SJSA1 (cell line): ENCODE measurements at places on chromosomes 4 and X.

- no peak for DNase-seq
These were observed 1.6 kb downstream of the SLITRK4 start for GRCh38 chrX:143634309-143634662.

DNA sequence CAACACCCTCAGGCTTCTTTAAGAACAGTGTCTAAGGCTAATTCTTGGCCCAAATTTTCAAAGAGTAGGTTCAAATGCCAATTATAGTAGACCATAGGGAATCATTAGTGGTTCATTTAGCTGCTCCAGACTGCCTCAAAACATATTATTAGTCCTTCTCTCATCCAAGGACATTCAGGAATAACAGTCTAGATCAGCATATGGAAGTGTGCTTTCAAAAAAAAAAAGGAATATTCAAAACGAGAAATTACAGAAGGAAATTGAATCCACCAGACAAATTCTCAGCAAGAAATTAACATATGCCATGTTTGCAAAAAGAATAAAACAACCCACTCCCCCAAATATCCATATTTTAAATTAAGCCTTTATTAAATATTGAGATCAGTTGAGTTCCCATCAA lies 293.1 kb downstream of the SMARCA1 start:
- no peak for DNase-seq

DNA sequence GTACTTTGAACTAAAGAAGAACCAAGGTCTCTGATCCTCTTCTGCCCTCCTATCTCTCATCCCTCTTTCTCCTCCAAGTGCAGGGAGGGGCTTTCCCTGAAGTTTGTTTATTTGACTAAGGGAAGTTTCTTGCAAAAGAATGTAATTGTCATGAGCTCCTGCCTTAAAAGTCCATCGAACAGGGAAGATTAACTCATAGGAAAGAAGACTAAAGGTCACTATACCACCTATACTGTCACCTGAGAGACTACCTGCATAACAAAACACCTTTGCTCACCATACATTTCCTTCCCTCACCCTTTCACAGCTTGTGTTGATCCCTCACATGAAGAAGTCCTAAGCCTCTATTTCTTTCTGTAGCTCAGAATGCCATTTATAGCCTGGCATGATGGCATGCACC lies 59.4 kb upstream of the C4orf54 start:
- DNase-seq = no peak

DNA sequence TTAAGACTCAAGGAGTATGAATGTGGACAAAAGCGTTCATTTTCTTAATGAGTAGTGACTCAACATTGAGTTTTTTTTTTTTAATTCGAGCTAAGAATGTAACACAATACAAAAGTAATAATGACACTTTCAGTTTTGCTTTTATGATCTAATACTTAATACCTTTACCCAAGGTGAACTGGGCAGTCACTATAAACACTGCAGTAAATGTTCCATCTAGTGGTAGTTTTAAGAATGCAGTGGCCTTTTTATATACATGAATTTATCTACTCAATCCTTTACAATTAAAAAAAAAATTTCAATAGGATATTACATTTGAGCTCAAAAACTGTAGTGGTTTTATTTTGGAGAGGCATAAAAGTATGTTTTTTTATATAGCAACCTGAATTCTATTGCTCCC lies 33.9 kb downstream of the PDK3 start:
- DNase-seq = no peak

GRCh38 chr4:56320293-56320692 lies 67.0 kb downstream of the AASDH start:
- no peak for DNase-seq

GRCh38 chrX:7552760-7553159 lies 290.2 kb upstream of the VCX start:
- DNase-seq = no peak

DNA sequence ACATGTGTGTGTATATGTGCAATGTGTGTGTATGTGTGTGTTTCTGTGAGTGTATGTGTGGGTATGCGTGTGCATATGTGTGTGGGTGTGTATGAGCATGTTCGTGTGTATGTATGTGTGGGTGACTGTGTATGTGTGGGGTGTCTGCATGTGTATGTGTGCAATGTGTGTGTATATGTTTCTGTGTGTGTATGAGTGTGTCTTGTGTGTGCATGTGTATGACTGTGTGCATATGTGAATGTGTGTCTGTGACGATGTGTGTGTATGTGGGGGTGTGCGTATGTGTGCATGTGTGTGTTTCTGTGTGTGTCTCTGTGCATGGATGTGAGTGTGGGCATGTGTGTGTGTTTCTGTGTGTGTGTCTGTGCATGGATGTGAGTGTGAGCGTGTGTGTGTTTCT lies 4.2 kb upstream of the ATP2B3 start:
- DNase-seq = no peak

DNA sequence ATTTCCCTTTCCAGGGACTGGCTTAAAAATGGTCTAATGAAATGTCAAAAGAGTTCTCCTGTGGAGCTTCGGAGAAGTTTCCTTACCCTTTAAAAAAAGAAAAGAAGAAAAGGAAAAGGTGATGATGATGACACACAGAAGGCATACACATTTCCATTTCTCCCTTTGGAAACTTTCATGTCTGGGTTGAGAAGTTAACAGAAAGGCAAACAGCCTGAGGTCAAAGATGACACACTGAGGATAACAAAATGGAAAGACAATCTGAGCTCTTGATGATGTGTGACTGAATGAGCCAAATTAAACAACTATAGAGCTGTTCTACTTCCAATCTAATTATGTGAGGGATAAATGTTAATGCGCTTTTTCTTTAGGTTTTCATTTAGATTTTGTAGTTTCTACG lies 32.2 kb downstream of the NFXL1 start:
- no peak for DNase-seq

DNA sequence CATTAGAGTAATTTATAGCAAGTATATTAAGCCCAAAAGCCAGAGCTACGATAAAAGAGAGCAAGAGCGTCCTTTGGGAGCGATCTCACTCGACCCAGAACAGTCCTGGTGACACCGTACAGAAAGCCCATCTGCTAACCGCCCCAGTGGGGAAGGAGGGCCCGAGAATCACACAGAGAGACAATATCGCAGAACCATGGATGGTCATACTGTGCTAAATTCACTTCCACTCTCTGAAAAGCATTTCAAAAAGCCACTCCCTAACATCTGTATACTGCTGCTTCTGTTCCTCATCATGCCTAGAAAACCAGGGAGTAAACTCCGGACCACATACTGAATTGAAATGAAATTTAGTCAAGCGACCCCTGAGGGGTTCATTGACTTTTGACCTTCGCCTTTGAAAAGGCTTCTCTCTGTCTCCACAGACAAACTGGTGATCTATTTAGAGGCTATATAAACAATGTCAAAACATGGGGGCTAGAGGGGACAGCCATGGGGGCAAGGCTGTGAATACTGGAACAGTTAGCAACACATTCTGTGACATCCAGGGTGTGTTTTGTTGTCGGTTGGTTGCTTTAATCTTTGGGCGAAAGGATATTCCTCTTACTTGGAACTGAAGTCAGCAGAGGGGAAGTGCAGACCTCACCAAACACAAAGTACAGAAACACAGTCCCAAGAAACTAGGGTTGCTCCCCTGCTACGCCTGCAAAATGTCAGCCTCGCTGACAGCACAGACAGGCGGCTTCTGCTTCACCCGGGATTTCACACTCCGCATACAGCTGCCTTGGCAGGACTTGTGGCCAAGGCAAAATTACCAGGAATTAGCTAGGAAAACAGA lies 129.0 kb upstream of the RASGEF1B start:
- DNase-seq = no peak

DNA sequence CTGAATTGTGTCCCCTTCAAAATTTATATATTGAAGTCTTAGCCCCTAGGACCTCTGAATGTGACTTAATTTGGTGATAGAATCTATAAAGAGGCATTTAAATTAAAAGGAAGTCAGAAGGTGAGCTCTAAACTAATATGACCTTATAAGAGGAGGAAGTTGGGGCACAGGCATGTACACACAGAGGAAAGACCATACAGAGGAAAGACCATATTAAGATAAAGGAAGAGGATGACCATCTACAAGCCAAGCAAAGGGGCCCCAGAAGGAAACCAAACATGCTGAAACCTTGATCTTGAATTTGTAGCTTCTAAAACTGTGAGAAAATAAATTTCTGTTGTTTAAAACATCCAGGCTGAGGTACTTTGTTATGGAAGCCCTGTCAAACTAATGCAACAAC lies 26.9 kb upstream of the CYBB start:
- no peak for DNase-seq

DNA sequence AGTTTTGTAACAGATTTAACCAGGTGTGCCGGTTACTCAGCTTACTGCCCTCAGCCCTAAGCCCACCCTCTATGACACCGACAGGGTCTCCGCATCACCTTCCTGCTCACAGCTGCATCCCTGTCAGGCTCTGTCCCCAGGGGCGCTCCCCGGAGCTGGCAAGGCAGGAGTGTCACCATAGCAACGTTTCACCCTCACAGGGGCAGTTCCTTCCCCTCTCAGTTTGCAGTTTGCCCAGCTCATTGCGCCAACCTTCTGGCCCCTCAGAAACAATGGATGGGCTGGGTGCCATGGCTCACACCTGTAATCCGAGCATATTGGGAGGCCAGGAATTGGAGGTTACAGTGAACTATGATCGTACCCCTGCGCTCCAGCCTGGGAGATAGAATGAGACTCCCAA lies 42.6 kb downstream of the RGS12 start:
- no peak for DNase-seq

DNA sequence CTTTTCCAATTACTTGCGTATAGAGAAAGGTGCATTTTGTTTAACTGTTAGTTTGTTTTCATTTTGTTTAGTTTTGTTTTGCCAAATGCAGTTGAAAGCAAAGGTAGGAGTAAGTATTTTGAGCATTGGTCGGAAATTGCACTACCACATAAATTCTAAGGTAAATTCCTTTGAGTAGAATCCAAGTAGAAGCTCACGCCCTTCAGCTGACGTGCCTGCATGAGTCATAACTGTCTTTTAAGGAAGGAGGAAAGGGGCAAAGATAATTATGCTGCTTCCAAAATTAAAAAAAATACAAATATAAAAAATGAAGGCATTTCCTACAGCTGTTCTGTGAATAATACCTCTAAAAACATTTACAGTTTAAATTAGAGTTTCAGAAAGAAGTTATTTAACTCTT lies 110.2 kb upstream of the MYOZ2 start:
- no peak for DNase-seq

GRCh38 chrX:150205011-150205410 lies 158.1 kb upstream of the MAMLD1 start:
- DNase-seq = no peak

DNA sequence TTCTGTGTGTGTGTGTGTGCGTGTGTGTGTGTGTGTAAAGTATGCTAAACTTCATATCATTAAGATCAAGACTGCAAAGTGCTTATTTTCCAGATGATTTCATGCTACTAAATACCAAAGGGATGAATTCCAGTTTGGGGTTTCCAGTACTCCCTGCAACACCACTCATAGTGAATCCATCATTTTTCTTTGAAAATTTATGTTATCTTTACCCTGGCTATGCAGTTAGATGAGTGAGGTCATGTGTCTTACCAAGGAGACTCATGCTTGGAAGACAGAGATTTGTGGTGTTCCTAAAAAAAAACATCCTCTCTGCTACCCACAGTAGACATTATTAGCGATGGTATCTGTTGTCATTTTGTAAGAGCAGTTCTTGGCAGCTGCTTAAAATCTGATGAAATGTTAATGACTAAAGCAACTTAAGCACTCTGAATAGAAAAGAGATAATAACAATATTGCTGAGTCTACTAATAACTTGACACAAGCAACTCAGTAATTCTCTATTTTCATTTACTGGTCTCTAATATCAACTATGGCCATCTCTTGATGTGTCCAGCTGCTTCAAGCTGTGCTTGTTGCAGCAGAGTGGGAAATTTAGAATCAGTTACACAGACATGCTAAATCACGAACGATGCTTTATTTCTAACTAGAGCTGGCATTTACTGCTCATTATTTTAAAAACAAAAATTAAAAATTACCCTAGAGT lies 1953.0 kb upstream of the IGFBP7 start:
- no peak for DNase-seq

DNA sequence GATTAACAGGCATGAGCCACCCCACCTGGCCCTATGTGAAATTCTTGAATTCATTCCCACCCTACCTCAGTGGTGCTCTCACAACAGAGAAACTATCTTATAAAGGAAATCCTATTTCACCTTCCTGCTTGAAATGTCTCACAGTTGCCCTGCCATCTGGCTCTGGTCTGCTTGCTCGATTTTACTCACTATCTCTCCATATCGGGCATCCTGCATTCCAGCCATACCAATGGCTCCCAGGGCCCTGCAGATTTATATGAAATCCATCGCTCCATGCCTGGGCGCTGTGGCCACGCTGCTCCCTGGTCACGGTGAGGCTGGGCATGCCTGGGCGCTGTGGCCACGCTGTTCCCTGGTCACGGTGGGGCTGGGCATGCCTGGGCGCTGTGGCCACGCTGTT lies 15.8 kb downstream of the SORBS2 start:
- no peak for DNase-seq

- no peak for DNase-seq
These were observed 480 bp downstream of the USP46 start for GRCh38 chr4:52658641-52659000.

DNA sequence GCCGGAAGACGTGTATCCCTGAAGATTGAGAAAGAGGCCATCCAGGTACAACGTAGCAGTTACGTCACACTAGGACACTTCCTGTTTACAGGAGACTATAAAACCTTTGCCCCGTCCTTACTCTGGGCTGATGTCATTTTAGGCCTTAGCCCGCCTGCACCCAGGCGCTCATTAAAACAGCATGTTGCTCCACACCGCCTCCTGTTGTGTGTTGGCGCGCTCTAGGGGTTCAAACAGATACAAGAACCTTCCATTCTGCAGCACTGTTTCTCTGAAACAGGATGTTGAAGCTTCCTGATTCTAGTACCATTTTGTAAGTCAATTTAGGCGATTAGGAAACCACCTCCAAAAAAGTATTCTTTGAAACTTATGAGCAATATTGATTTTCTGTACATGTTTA lies 722.1 kb downstream of the PCDH7 start:
- no peak for DNase-seq

DNA sequence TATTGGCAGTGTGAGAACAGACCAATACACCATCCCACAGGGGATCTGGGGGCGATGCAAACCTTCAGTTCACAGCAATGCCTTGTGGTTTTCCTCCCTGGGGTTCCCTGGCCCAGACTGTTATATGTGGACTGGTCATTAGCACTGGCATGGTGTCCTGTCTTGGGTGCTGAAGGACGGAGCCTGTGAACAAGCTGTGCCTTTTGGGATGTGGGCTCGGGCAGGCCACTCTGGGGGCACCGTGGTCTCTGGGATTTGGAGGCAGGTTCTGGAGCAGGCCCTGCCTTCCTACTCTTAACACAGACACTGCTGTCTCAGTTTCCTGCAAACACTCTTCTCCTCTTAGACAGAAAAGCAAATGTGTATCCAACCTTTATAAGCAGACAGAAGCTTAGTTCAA lies 93.0 kb upstream of the ADRA2C start:
- DNase-seq = no peak

GRCh38 chrX:129695937-129696336 lies 41.2 kb upstream of the APLN start:
- no peak for DNase-seq

DNA sequence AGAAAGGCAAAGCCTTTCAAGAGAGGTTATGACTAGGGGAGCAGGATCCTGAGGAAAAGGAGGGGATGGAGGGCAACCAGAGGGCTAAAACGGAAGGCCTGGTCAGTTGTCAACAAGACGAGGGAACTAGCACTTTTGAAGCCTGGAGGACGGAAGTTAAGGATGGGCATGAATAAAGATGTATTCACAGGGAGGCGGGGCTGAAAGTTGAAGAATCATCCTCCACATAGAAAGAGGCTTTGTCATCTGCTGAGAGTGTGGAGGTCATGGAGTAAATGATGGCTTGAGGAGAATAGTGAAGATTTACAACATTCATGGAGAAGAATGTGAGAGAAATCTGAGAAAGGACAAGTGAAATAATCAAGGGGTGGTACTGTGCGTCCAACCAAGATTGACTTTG lies 137.5 kb downstream of the MAGEB17 start:
- no peak for DNase-seq
